ENCODE measurements at places on chromosomes 13 and 19. TPM values are rescaled to one million over a fixed set of nuclear protein-coding genes. Genes with fewer than 3 reads are reported as not detected.

GRCh38 chr19:45863840-45864628 lies at the start of gene FOXA3:
FOXA3 (plus strand) TSS chr19:45864326; CDS start chr19:45864457, 131 bp downstream.
- H3K27me3 ChIP-seq = peaks cover 24% of the 10 kb centered on the region
- H3K4me3 ChIP-seq = peak within 1 kb of the TSS; percentile 89
- peak within 1 kb of the TSS; percentile 98 for H3K27ac ChIP-seq
- H3K36me3 ChIP-seq = peaks cover 10% of the 10 kb centered on the region
- peaks cover 34% of the 10 kb centered on the region for H3K4me1 ChIP-seq

DNA sequence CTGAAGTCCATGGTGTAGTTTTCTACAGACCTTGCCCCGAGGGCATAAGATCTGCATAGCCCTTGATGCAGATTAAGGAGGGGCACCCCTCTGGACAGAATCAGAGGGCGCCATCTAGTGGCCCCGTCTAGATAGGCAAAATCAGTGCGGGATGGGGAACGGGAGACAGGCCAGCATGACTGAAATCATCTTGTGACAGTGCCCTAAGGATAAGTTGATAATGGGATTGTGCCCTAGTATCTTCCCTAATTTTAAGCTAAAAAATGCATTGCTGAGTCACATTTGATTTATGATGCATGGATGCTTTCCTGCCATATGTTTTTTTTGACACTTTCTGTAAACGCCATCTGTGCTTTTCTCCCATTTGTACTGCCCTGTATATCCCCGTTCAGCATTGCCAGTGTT lies 19.0 kb upstream of the GPI start:
- peaks cover 6% of the 10 kb centered on the region for H3K36me3 ChIP-seq
- peaks cover 27% of the 10 kb centered on the region for H3K4me1 ChIP-seq

DNA sequence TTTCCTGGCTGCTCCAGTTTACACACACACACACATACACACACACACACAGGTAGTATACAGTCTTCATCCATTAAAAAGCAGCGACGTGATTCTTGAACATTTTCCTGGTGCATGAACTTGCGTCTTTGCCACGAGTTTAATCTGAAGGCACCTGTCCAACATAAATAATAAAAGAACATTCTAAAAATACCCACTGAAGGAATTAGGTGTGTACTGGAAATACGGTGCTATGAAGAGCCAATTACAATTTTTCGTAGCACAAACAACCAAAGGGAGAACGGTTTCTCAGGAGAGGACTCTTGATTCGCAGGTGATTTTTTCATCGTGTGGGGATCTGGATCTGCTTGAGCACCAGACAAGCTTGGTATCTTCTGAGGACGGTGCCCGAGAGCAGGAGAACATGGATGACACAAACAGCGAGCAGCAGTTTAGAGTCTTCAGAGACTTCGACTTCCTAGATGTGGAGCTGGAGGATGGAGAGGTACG lies 61.2 kb downstream of the ZAR1L start:
- H3K4me3 ChIP-seq = no peak overlapping the region
- DNase-seq = no peak
- no peaks in the 10 kb centered on the region for H3K27me3 ChIP-seq
- no peaks in the 10 kb centered on the region for H3K36me3 ChIP-seq

DNA sequence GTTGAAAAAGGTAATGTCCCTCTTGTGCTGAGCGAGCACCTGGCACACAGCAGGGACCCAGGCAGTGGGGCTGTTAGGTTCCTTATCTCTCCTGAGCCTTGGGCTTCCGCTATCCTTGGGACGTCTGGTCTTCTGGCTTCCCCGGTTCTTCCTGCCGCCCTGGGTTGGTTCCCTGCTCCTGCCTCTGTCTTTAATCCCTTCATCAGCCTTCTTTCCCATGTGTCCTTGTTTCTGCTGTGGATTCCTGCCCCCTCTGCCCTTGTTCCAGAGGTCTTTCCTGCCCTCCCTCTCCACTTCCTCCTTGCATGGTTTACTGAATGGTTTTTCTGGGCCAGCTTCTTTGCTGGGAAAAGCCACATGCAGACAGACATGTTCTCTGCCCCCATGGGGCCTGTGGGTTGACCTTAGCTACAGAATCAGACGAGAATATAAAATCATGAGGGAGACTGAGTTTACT lies 2.6 kb downstream of the EPN1 start:
- peak overlapping the region; percentile 98 for H3K4me3 ChIP-seq
- peaks cover 2% of the 10 kb centered on the region for H3K36me3 ChIP-seq
- no peak for DNase-seq
- no peaks in the 10 kb centered on the region for H3K27me3 ChIP-seq

GRCh38 chr19:55068950-55069864 lies 6.3 kb upstream of the RDH13 start:
- no peak for DNase-seq
- H3K27me3 ChIP-seq = peaks cover 79% of the 10 kb centered on the region

DNA sequence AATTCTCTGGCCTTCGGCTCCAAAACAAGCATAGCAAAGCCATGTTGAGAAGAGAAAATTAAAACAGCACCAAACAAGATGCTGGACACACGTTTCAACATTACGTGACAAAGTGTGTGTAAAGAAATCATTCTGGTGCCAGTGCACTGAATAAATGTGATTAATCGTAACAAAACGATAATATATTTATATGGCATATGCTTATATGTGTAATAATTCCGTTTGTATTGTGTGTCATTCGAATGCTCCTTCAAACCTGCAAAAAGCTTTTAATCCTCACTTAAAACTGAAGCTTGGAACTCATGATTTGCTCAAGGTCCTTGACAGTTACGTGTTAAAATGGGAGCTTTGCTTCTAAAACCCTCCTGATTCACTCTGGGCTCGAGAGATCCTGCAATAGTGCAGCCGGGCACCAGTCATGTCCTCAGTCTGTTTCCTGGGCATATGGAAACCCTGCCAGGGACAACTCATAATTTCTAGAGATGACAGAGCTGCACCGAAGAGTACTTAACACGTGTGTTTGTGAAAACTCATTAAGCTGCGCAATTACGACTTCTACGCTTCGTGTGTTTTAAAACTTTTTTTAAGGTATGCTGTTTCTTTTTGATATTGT lies 731 bp upstream of the AKAP8L start:
- peaks cover 46% of the 10 kb centered on the region for H3K4me1 ChIP-seq
- H3K36me3 ChIP-seq = no peaks in the 10 kb centered on the region
- H3K27me3 ChIP-seq = no peaks in the 10 kb centered on the region
- peak overlapping the region; percentile 92 for H3K27ac ChIP-seq
- DNase-seq = no peak

- no peak for DNase-seq
- peaks cover 59% of the 10 kb centered on the region for H3K4me1 ChIP-seq
- peak overlapping the region; percentile 72 for H3K27ac ChIP-seq
- H3K36me3 ChIP-seq = no peaks in the 10 kb centered on the region
- H3K4me3 ChIP-seq = peak overlapping the region; percentile 3
- H3K27me3 ChIP-seq = no peaks in the 10 kb centered on the region
Observed at GRCh38 chr19:3054972-3055740, 7.1 kb downstream of the TLE5 start.

DNA sequence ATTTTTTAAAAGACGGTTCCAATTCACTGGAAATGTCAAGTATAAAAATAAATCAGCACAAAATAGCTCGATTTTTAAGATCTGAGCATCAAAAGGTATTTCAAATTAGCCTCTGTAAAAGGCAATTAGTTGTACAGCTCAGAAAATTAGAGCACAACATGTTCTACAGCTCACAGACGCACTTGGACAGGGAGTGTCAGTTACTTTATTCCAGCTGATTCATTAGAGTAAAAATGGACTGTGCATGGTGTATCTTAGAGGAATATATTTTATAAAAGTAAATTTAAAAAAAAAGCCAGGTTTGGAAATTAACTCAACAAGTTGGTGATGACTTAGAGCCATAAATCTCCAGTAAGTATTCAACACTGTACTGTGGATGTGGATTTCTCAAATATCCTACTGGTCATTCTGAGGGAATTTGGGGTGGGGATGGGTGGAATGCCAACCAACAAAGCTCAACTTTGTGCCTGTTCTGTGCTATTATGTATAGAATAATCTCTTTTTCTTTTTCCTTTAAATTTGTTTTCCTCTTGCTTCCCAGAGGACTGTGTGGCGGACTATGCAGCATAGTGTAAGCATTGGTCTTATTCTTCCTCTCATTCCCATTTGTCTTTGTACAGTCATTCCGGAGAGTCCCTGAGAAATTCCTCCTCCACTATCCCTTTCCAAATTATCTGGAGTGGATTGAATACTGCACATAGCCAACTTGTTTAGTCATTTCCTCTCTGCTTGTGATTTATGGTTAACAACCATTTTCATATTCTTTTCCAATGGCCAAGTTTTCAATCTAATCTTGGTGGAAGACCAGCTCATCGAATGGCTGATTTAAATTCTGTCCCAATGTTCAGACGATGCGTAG lies 169.3 kb downstream of the DCT start:
- no peak for DNase-seq
- no peaks in the 10 kb centered on the region for H3K4me1 ChIP-seq
- no peak overlapping the region for H3K27ac ChIP-seq

DNA sequence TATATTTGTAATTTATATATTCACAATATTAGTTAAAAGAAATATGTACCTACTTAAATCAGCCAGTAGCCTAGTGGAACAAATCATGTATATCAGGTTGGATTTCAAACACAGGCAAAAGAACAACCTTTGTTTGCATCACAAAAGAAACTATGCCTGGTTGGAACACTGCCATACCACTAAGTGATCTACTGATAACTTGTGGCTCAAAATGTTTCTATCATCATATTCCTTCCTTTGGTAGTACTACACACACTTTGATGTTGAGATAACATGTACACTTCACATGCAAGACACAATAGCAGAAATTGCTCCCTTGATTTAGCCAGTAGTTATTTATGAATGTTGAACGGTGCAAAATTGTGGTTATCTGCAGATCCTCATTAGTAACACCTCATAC lies 146.0 kb upstream of the GPC6 start:
- no peaks in the 10 kb centered on the region for H3K36me3 ChIP-seq
- no peak overlapping the region for H3K4me3 ChIP-seq
- no peaks in the 10 kb centered on the region for H3K4me1 ChIP-seq
- no peaks in the 10 kb centered on the region for H3K27me3 ChIP-seq

GRCh38 chr19:30512176-30513081 lies 140.2 kb downstream of the ZNF536 start:
- H3K4me3 ChIP-seq = no peak overlapping the region
- H3K27ac ChIP-seq = no peak overlapping the region
- H3K4me1 ChIP-seq = no peaks in the 10 kb centered on the region
- no peak for DNase-seq

- H3K27me3 ChIP-seq = peaks cover 14% of the 10 kb centered on the region
- H3K4me1 ChIP-seq = no peaks in the 10 kb centered on the region
- no peaks in the 10 kb centered on the region for H3K36me3 ChIP-seq
- H3K27ac ChIP-seq = no peak overlapping the region
- no peak for DNase-seq
- no peak overlapping the region for H3K4me3 ChIP-seq
Observed at GRCh38 chr13:110468986-110469495, 92.5 kb downstream of the RAB20 start.

GRCh38 chr13:82688400-82688994 lies 1193.8 kb downstream of the SLITRK1 start:
- H3K36me3 ChIP-seq = no peaks in the 10 kb centered on the region
- peaks cover 24% of the 10 kb centered on the region for H3K4me1 ChIP-seq
- H3K27me3 ChIP-seq = no peaks in the 10 kb centered on the region
- peak overlapping the region; percentile 78 for H3K4me3 ChIP-seq

- no peak for DNase-seq
- no peaks in the 10 kb centered on the region for H3K27me3 ChIP-seq
- H3K4me1 ChIP-seq = no peaks in the 10 kb centered on the region
Observed at GRCh38 chr13:67120872-67121531, 109.1 kb downstream of the PCDH9 start.

DNA sequence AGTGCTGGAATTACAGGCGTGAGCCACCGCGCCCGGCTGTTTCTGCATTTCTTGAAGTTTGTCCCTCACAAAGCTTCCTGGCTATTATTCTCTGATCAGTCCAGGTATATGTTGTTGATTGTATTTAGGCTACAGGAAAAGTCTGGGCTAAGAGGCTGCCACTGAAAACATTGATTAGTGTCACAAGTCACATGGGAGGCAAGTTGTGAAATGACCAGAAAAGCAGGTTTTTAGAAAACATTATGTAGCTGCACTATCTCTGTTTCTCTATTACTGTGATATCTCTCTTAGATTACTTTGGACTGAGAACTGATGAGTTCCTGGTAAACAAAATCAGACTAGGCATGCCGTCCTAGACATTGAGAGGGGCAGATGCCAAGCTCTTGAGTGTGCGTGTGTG lies 16.0 kb upstream of the ZDHHC20 start:
- H3K27ac ChIP-seq = no peak overlapping the region
- no peak overlapping the region for H3K4me3 ChIP-seq
- no peaks in the 10 kb centered on the region for H3K27me3 ChIP-seq
- DNase-seq = no peak

Gene ZNF780B
- 61.5 TPM for total RNA-seq

Gene HMGB1
- total RNA-seq = 385 TPM

Gene ZNF227
- total RNA-seq = 57.4 TPM

Gene TRPC4
- not detected for total RNA-seq

Gene GNG7
- total RNA-seq = 8.5 TPM

Gene NALCN
- total RNA-seq = not detected

Gene ATG4D
- total RNA-seq = 52.0 TPM
